ENCODE measurements at places on chromosomes 6 and 20.

- no peak for DNase-seq
These were observed 154.6 kb downstream of the CDKAL1 start for GRCh38 chr6:20688710-20689500.

GRCh38 chr6:134464690-134465411 lies 146.9 kb upstream of the SGK1 start:
- DNase-seq = no peak

DNA sequence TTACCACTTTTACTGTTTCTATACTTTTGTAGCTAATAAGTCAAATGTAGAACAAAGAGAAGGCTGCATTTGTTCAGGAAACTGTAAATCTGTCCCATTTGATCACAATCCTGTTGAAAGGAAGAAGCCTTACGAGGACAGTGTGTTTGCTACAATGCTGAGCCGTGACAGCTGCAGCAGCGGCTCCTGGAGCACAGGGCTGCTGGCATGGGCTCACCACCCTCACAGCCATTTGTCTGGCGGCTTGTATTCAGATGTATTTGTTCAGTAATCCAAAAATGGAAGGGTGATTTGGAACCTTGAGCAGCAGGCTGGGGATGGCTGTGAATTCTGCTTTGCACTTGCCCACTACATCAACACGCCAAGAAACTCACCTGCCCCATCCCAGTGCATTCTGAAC lies 5.7 kb downstream of the TUBB2A start:
- no peak for DNase-seq

DNA sequence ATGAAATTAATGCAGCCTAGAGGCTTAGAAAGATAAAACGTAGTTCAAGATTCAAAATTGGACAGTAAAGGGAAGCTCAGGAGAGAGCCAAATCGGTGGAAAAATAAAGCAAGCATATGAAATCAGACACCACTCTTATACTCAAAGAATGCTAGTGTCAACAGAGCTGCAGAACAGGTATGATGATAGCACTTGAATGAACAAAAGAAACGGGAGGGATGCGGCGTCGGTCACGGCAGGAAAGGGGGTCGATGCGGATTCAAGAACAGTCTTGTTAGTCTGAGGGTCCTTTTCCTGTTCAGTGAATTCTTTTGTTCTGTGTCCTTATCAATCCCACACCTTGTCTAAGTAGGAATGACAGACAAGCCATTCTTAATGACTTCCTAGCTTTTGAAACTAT lies 114.4 kb downstream of the FOXC1 start:
- DNase-seq = no peak

DNA sequence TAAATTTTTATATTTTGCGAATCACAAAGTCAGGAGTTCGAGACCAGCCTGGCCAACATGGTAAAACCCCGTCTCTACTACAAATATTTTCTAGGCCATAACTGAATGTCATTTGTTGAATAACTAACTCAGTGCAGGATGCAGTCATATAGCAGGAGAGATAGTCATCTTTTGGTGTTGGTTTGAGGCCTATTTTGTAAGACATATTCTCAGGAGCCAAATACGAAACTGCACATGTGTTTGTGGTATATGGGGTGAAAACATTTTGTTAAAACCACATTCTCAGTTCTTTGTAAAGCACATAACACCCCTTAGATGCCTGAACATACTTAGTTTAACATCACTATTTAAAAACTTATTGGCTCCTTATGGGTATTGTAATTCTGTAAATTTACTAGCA lies 4.7 kb upstream of the ENPP5 start:
- DNase-seq = peak; percentile 43

DNA sequence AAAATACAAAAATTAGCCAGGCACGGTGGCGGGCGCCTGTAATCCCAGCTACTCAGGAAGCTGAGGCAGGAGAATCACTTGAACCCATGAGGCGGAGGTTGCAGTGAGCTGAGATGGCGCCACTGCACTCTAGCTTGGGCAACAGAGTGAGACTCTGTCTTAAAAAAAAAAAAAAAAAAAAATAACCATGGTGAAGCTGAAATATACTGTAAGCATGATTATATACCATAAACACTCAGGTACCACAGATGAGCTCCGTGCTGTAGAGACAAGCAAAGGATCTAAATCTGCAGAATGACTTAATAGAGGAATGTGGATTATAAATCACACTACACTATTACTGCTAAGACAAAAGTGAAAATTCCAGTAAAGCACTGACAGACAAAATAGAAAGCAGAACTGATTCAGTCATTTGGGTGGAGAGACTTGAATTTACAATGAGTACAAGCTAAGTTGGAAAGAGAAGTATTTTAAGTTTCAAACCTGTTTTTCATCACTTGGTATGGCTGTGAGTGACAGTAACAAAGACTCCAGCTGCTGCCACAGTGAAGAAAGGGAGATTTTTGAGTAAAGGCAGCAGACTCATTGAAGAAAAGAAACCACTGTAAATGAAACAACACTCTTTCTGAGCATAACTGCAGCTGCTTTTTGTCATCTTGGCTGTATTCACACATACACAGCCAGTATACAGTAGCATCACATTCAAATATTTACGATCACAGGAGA lies 322.1 kb downstream of the RNGTT start:
- DNase-seq = no peak

GRCh38 chr6:148599967-148600426 lies 146.8 kb upstream of the UST start:
- DNase-seq = no peak

GRCh38 chr6:1393641-1394283 lies 4.4 kb downstream of the FOXF2 start:
- DNase-seq = no peak

GRCh38 chr6:97275804-97276203 lies 7.2 kb downstream of the MMS22L start:
- no peak for DNase-seq

GRCh38 chr6:29414588-29414987 lies at the start of gene OR12D1:
OR12D1 (plus strand) TSS chr6:29414928.
- DNase-seq = no peak

GRCh38 chr20:40669692-40670091 lies 19.3 kb downstream of the MAFB start:
- DNase-seq = no peak

- DNase-seq = no peak
These were observed 56.8 kb downstream of the COL9A1 start for GRCh38 chr6:70246118-70246517.

DNA sequence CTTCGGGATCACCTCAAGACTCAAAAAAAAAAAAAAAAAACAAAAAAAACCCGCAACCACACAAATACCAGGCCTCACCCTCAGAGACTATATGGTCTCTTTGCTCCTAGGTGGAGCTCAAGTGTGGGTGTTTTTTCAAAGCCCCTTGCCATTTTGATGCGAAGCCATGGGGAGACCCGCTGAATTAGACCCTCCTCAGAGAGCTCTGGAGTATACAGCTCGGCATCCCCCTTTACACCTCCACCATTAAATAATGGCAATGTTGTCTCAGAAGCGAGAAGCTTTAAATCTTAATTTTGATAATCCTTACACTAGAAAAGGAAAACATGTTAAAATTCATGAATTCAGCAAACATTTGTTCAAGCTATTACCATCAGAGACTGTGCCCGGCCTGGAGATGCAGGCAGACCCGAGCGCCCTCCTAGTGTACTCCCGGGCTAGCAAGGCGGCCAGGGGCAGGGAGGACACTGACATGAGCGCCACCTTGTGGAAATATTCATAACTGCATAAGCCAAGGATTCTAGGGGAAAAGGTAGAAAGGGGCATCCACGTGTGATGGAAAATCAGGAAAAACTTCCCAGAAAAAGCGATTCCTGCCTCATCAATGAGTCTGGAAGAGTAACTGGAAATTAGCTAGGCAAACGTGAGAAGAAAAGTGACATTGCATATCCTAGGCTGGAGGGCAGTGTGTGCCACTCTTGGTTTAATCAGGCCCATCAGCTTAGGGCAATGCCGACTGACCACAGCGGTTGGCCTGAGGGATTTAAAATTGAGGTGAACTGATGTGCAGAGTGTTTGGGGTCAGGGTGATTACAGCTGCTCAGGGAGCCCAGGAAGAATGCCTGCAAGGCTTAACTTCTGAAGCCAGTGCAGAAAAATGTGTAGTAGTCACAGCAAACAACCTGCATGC lies 72.5 kb downstream of the B3GAT2 start:
- DNase-seq = peak; percentile 50

DNA sequence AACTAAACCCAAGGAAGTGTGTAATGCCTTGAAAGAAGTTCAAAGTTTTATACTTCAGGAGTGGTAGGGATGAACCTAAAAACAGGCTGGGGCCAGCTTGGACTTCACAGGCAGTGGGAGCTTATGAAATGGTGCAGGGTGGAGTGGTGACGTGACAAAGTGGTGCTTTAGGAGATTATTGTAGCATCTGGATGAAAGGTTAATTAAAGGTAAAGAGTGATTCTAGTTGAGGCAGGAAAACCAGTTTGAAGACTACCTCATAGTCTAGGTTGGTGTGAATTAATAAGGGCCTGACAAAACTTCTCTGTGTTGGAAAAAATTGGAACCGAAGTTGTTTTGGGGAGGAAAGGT lies 30.5 kb upstream of the GMDS start:
- no peak for DNase-seq

- no peak for DNase-seq
These were observed 167.7 kb downstream of the EYA2 start for GRCh38 chr20:47062226-47062890.

DNA sequence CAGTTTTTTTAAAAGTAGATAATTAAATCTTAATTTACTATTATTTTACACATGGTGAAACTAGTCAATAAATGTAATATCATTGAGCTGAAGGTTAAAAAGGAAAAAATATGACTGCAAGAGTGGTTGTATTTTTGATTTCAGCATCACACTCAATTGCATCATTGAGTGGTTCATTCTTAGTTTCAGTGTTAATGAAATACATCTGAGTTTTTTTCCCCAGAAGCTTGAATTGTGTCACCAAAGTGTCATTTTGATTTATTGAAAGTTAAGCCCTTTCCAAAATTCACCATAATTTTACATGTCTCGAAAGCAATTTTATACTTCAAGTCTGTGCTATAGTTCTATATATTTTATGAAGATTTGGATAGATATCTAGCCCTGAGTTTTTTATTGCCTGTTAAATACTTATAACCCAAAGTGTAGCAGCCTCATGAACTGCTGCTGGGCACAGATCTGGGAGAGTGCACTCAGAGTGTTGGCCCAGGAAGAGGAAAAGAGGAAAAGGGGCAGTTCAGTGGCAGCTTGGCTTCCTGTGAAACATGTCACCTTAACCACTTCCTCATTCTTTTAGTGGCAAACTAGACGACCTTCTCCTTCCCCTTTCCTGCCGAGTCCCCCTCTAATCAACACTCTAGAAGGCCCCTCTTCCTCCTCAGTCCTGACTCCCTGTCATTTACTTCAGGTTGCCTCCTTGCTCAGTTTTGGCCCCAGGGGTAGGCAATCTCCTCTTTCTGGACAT lies 140.7 kb downstream of the ESR1 start:
- DNase-seq = no peak

- no peak for DNase-seq
These were observed 12.5 kb upstream of the TMEM30A start for GRCh38 chr6:75296811-75297779.

DNA sequence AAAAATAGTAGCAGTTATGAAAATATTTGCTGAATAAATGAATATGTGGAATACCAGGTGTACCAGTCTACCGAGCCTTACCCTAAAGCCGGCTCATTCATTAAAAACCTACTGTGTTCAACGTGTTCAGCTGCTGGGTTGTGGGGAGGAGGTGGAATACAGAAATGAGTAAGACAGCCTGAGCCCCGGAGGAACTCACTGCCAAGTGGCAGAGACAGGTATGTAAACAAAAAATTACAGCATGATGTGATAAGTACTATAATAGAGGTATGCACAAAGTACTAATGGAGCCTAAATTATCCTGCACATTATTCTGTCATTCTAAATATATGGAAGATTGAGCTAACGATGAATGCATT lies 6.8 kb upstream of the ADTRP start:
- no peak for DNase-seq

GRCh38 chr6:149938571-149939355 lies 3.1 kb upstream of the ULBP2 start:
- peak; percentile 42 for DNase-seq

GRCh38 chr6:104669483-104669882 lies 190.2 kb downstream of the HACE1 start:
- no peak for DNase-seq

DNA sequence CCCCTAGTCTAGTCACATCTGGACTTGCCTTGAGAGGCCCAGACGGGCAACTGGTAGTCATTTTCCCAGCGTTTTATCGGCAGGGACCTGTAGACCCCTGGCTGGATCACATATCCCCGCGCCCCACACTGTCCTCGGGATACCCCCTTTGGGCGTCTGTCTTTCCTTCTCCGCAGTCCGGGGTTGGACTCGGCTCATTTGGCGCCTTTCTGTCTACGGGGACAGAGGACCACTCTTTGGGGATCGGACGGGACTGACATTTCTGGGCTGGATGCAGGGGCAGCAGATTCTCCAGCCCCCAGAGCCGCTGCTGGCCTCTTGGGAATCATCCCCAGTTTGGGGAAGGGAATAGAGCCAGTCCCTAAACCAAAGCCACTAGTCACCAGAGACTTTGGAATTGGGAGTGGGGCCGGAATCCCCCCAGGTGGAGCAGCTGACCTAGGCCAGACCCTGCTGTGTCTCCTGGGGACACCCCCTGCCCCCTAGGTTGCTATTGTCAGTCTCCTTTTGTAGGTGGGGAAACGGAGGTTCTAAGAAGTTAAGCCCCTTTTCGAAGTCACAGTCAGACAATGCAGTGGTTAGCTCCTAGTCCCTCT lies 734 bp downstream of the FAM110A start:
- DNase-seq = no peak

GRCh38 chr6:42166444-42167141 lies 6.6 kb upstream of the GUCA1A start:
- peak; percentile 78 for DNase-seq

DNA sequence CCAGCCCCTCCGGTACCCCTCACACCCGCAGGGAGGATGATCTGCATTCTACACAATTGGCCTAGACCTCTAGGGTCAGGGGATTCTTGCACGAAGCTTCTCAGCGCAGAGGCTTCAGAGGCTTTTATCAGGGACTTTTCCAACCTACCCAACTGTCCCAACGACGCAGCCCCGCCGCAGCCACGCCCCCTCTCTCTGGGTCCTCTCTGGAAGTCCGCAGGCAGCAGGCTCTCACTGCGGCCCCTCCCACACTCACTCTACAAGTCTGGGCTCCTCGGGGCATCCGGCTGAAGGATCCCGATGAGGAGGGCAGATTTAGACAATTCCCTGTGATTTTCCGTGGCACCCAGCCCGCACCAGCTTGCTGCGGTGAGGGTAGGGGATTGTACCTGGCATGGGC lies 227.7 kb upstream of the RNF24 start:
- no peak for DNase-seq

DNA sequence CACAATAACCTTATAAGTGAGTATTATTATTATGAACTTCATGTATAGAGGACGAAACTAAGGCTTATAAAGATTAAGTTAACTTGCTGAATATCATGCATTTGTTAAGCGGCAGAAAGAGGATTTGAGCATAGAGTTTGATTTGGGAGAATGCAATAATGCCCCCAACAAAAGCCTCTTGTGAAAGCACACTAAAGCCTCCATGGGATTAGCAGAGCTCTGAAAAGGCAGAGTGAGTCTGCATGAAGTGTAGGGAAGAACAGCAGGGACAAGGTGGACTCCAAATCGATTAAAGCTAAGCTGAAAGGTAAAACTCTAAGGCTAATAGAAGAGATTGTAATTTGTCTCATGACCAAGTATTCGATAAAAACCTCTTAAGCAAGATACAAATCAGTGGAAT lies 100.3 kb downstream of the SH3BGRL2 start:
- no peak for DNase-seq

- DNase-seq = no peak
These were observed 3.9 kb downstream of the SRC start for GRCh38 chr20:37349517-37350491.
